ENCODE measurements at places on chromosomes 4 and X. TPM values are rescaled to one million over a fixed set of nuclear protein-coding genes. Genes with fewer than 3 reads are reported as not detected.

Gene HPGDS
- total RNA-seq, result 2.2 TPM

Gene GPR50
- not detected for total RNA-seq

Gene MMRN1
- total RNA-seq, result 2.2 TPM

Gene YIPF6
- 36.2 TPM for total RNA-seq

GRCh38 chr4:153785910-153786721, 2.8 kb downstream of the SFRP2 start:
- no peak for DNase-seq
